Effector memory CD8-positive, alpha-beta T cell (primary cell): ENCODE measurements at places on chromosomes 16 and 17.

DNA sequence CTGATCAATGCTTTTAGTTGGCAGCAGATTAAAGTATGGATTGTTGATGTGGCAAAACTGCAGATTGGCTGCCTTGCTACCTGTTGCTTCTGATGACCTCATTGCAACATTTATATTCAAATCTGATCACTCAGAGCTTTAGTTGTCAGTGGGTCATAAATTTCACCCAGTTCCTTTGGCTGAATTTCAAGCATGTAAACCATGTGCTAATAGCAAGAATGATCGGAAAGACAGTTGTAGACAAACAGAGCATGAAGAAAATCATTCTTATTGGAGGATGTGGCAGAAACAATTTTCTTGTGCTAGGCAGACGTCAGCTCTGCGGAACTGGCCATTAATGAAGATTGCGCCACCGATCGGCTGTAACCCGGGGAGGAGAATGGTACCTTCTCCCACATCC is 346.6 kb upstream of the EEF2KMT start:
- DNase-seq = no peak

DNA sequence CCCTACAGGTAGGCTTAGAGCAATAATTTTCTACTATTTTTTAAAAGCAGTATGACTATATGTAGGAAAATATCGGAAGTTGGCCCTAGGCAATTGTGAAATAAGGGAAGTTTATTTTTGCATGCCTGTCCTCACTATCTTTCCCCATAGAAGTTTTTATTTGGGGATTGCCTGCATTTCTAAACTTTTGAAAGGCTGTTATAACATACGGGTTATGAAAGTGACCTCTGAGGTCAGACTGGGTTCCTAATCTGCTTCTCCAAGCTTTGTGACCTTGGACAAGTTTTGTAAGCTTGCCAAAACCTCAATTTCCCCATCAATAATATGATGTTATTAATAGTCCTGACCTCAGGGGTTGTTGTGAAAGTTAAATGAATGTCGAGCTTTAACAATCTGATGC is 67.1 kb downstream of the ARHGAP44 start:
- no peak for DNase-seq

- DNase-seq = no peak
These were observed 522 bp upstream of the POLDIP2 start for GRCh38 chr17:28357901-28358197.

- DNase-seq = no peak
These were observed 13.6 kb upstream of the PYY start for GRCh38 chr17:43967251-43967875.

GRCh38 chr16:6897876-6898485 is 434.7 kb upstream of the RBFOX1 start:
- DNase-seq = no peak
